ENCODE measurements at places on chromosomes 1 and 21.

- no peak for DNase-seq
Measured at GRCh38 chr1:182723200-182723599, 38.8 kb upstream of the RGS8 start.

- DNase-seq, result no peak
Measured at GRCh38 chr1:91569411-91570119, 68.9 kb downstream of the CDC7 start.

DNA sequence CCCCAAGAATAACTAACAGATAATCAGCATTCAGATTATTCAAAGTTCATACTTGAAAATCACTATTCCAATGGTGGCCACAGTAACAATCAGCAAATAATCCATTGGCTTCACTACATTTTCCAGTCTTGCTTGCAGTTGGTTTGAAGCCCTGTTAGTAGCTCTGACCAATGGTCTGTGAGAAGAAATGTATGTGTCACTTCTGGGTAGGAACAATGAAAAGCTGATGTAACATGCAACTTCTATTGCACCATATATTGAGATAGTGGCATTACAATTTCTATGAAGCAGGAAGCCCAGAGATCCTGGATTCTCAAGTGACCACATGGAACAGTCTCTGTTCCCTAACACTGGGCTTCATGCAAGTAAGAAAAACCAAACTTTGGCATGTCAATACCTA lies 250.9 kb upstream of the DAB1 start:
- peak; percentile 34 for DNase-seq

DNA sequence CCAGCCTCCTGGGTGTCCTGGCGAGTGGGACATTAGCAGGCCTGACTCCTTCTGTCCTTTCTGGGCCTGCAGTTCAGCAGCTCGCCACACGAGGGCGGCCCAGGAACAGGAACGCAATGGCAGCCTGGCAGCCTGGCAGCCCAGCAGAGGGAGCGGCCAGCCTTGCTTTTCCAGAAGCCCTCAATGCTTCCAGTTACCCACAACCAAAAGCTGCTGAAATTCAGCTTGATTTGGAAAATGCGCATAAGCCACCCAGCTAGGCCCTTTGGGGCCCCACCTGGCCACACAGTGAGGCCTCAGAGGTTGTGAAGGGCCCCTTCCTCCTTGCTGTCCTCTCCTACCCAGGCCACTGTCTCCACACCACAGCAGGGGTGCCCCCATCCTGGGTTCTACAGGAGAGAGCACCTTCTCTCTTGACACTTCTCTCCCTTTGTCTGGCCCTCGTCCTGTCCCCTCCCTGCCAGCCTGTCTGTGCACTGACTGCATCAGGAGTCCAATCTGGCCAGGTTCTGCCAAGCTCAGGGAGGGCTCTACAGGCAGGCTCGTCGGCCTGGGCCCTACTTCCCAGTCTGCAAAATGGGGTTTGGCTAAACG lies 103.4 kb upstream of the VAMP3 start:
- peak; percentile 63 for DNase-seq

DNA sequence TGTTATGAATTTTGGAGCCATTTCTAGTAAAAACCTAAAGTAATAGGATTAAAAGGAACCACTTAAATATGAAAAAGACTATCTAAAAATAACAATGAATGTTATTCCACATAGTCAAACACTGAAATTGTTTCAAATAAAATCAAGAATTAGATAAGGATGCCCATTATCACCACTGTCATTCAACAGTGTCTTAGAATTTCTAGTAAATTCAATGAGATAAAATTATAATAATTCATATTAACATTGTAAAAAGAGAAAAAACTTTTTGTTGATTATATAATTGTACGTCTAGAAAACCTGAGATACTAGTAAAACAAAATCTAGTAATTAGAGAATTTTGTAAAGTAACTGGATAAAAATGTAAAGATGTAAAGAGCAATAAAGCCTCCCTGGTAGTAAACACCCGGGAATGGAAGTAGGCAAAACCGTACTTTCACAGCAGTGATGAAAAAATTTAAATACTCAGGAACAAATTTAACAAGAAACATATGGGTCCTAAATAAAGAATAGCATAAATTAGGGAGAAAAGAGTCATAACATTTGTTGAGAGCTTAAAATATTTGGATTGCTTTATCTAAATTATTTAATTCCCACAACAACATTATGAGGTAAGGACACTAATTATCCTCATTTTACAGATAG lies 56.4 kb downstream of the LBR start:
- no peak for DNase-seq

GRCh38 chr1:176444286-176444685 lies 18.7 kb upstream of the PAPPA2 start:
- DNase-seq, result no peak

DNA sequence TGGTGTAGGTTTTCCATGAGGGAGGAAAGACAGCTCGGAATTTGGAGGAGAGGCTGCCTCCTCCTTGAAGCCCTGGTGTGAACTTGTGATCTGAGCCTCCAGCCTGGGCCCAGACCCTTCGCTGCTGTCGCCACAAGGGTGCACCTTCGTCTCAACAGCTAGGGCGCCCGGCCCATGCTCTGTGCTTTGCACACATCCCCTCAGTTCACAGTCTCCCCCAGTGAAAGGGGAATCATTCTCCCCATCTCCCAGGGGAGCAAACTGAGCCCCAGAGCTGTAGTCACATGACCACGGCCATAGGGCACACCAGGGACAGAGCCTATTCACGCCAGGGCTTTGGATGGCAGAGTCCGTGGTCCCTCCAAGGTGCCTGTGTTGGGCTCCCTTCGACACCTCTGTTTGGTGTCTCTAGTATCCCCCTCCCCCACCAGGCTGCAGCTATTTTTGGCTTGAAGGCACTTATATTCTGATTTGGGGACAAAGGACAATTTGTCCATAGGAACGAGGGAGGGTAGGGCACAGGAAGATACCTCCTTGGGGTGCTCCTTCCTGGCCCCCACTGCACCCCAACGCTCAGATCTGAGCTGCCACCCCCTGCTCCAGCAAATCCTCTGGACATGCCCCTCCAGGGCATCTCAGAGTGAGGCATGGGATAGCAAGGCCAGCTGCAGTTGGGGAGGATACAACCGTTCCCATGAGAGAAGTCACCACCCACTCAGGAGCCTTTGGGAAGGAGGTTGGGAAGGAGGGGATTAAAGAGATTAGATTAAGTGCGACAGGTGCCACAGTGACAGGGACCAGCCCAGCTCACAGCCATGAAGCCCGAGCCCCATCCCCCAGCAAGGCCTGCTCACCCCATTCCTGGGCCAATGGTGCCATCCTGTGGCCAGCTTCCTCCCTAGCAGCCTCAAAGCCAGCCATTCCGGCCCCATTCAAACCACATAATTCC lies 15.7 kb downstream of the MATN1 start:
- DNase-seq, result peak; percentile 47

GRCh38 chr1:227059076-227059475 lies 119.0 kb downstream of the COQ8A start:
- no peak for DNase-seq

DNA sequence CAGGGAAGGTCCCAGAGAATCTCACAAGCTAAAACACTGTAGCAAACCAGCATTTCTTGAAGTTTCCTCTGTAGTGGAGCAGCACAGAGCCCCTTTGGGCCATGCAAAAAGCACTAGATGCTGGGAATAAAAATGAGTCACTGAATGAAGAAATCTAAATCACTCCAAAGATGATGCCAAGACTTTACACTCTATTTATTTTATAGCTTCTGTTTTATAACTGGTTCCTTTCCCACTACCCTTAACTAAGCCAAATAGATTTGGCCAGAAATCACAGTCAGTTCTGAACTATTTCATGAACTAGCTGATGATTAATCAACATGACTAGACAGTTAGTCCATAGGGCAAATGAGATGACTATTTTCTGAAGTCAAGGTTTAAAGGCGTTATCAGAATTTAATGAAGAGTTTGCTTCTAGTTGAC lies 89.5 kb downstream of the SCMH1 start:
- no peak for DNase-seq

GRCh38 chr1:172774561-172774960 lies 115.7 kb downstream of the FASLG start:
- no peak for DNase-seq

DNA sequence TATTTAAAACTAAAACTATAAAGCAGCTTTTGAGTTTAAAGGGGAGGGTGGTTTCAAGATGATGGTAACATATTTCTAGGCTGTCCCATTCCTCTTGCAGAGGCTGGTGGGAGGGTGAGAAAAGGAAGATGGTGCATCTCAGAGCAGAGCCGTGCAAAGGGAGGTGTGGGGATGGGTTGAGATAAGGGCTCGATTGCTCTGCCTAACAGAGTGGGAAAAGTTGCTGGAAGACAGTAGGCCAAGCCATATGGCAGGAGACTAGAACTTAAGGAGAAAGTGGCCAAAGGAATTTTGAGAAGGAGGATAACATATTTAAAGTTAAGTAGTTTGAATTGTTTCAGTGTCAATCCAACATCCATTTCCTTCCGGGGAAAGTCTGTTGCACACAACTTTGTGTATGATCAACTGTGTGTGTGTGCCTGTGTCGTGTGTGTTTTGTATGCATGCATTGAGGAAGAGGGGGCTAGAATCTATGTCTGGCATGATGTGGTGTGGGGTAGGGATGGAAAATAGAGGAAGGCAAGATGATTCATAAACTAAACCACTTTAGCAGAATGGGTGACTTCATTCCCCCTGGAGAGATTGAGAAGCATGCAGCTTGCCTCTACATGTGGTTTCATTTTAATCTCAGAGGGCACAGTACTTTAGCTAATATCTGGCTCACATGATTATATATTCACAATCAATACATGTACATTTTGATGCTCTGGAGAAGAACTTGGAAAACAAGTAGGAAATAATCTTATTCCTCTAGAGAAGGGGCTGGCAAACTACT lies 145.0 kb upstream of the DNAH14 start:
- no peak for DNase-seq

- DNase-seq, result no peak
Measured at GRCh38 chr1:238690415-238690814, 696.0 kb upstream of the CHRM3 start.

GRCh38 chr1:173714441-173714758 lies 381 bp upstream of the KLHL20 start:
- DNase-seq, result no peak

GRCh38 chr1:26009796-26010447 lies 11.7 kb upstream of the EXTL1 start:
- no peak for DNase-seq

- DNase-seq, result no peak
Measured at GRCh38 chr1:203335503-203335902, 15.4 kb downstream of the FMOD start.

GRCh38 chr1:26994020-26994786 lies 711 bp downstream of the TRNP1 start:
- no peak for DNase-seq

GRCh38 chr1:111879081-111879480 lies 110.4 kb downstream of the KCND3 start:
- no peak for DNase-seq

- DNase-seq, result no peak
Measured at GRCh38 chr1:15400627-15401026, 9.1 kb upstream of the EFHD2 start.

Data from SW480 (cell line).